GM13976 (cell line): ENCODE measurements at places on chromosomes 7 and 10.

GRCh38 chr10:99709480-99710229 is 22.3 kb downstream of the COX15 start:
- peak; percentile 38 for DNase-seq

GRCh38 chr10:78572565-78572964 is 496.2 kb upstream of the ZMIZ1 start:
- no peak for DNase-seq

- no peak for DNase-seq
Observed at GRCh38 chr7:33728873-33729551, 176.3 kb upstream of the BMPER start.

DNA sequence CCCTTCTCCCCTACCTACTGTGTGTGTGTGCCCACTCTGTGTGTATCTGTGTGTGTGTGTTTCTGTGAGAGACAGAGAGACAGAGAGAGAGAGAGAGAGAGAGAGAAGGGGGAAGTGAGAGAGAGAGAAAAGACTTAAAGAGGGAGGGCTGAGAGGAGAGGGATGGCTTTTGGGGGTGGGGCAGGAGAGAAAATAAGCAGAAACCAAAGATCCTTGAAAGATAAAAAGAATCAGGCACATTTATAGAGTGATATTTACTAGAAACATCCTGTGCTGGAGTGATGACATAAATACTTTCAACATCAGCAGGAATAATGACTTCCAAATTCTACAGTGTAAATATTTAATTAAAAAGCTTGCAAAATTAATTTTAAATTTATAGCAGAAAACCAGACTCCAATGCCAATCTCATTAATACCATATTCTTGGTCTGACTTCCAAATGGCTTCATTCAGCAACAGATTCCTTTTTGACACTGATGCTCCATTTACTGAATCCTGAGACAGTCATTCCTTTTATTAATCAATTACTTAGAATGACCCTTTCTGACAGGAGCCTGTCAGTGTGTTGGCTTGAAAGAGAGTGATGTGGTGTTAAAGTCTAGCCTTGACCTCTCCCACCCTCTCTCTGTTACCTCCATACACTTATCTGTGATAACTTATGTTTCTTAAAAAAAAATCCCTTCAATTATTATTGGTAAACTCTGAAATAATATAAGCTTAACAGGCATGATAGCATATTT is 41.7 kb upstream of the WNT2 start:
- DNase-seq: no peak

GRCh38 chr7:139034336-139034735 is 1.5 kb downstream of the ZC3HAV1L start:
- no peak for DNase-seq

DNA sequence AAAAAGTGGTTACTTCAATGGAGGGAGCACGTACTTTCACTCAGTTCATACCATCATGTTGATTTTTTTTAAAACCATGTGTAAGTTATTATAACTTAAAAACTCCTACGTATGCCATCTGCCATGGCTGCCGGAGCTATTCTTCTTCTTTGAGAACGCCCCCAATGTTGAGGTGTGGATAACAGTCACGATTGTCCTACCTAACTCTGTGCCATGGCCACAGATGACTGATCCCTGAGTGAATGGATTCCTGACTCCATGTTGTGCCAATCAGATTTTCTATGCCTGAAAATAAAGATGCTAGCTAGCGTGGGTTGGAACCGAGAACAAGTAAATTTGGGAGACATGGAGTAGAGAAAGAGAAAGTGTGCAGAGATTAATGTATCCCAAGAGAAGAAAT is 5.3 kb downstream of the MCMBP start:
- DNase-seq: no peak

DNA sequence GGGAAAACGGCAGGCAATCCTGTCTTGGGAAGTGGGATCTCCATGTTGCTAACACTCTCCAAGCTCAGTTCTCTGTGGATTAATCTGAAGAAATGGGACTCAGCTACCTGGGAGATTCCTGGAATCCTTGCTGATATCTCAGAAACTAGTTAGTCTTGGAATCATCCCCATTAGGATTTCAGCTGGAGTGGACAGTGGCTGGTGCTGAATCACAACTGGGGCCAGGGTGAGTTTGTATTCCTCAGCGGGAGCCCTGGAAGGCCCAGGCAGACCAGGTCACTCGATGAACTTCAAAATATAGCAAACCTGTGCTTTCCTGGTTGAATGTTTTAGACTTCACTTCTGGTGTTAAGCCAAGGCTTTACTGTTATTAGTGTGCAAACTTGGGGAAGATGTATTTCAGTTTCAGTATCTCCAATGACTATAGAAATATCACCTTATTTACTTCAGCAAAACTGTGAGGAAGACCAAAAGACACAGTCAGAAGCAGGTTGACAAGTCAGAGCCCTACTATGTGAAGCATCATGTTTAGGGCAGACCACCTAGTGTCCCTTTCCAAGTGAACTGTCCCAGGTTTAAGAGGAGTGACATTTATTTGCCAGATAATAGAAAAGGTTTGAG is 126.1 kb downstream of the AOAH start:
- DNase-seq: no peak

DNA sequence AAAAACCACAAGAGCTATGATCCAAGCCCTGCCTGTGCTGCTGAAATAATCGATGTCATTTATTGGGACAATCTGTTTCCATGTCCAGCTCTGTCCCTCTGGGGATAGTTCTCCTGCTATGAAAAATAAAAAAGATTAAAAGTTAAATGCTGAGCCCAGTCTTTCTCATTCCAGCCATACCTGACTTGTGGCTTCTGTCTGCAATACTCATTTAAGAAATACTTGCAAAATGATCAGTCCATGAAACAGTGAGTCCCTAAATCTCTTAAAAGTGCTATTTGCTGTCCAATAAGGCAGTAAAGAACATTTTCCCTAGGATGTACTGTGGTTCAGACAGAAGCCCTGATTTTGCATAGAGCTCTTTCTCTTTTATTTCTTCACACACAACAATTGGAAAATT is 91.7 kb downstream of the SLC16A9 start:
- DNase-seq: no peak

GRCh38 chr10:52807803-52808202 is 35.2 kb upstream of the MBL2 start:
- no peak for DNase-seq

- no peak for DNase-seq
Observed at GRCh38 chr7:11294965-11295364, 321.3 kb downstream of the PHF14 start.

- no peak for DNase-seq
Observed at GRCh38 chr10:15113766-15114165, 16.6 kb downstream of the RPP38 start.

- no peak for DNase-seq
Observed at GRCh38 chr10:130434446-130435385, 298.5 kb downstream of the GLRX3 start.

- no peak for DNase-seq
Observed at GRCh38 chr10:61688551-61689308, 26.0 kb downstream of the CABCOCO1 start.

DNA sequence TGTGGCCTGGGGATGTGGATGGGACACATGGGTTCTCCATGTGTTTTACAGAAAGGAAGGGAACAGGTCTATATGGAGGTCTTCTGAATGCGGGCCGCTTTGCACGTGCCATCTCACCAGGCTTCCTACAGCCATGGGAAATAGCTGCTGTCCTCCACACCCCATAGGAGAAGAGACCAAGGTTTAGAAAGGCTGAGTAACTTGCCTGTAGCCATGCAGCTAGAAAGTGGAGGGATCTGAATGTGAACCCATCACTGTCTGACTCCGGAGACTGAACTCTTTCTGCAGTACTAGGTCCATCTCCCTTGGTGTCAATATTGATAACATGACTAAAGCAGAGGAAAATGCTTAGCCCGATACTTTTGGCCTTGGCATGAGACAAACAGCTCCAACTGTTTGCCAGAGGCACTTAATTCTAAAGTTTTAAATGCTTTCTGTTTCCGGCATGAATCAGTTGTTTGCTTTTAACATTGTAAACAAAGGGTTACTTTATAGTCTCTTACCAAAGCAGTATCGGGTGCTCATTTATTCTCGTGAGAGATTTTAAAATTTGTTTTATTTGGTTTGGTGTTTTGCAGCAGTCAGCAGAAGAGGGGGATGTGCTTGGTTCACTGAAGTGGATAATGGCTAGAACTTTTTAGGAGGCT is 64.8 kb upstream of the LOXL4 start:
- no peak for DNase-seq

DNA sequence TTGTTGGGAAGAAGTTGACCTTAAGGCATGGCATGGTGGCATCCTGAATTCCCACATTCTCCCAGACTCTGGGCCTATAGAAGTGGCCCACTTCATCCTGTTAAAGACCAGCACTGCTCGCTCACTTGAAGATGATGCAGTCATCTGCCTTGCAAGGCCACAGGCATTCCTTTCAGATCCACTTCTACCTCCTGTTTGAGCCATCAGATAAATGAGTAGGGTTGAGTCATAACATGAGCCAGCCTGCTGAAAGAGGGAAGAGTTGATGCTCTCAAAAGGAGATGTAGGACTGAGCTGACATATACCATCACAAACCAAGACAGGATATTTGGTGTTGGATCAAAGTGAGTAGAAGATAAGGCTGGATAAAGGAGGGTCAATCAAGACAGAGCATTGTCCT is 1.5 kb upstream of the EBLN1 start:
- no peak for DNase-seq

DNA sequence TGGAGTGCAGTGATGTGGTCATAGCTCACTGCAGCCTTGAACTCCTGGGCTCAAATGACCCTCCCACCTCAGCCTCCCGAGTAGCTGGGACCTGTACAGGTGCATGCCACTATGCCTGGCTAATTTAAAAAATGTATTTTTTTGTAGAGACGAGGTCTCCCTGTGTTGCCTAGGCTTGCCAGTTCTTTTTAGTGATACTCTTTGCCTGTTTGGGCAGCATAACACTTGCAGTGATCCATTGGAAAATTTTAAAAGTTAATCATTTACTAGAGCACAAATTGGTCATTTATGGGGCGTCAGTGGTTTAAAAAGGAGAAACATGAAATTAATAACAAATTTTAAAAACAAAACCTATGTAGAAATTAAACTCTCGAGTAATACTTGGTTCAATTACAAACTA is 78.3 kb downstream of the DYNC2I1 start:
- no peak for DNase-seq

GRCh38 chr10:48659790-48660189 is 24.9 kb upstream of the WDFY4 start:
- DNase-seq: no peak

- DNase-seq: peak; percentile 62
Observed at GRCh38 chr10:21497177-21497807, 28.2 kb downstream of the SKIDA1 start.

DNA sequence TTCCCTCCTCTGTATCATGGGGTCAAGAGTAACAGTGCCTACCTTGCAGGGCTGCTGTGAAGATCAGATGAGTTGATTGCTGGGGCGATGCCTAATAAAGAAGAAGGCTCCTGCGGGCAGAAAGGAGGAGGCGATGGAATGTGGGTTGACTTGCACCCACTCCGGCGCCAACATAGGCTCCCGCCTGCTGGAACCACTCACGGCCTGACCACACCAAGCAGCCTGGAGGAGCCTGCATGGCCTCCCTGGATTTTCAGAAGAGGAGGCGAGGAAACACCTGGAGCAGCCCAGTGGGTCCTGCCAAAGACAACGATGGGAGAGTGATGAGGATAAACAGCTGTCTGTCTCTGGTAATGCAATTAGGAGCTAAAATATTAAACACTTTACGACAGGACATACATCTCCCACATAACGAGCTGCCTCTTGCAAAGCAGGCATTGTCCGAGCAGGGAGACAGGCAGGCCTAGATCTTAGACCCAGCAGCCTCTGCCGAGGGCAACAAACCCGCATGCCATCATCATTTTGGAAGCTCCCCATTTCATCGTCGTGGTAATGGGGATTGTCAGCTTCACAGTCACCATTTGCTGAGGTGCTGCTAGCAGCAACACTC is 302.9 kb upstream of the ZMIZ1 start:
- no peak for DNase-seq

GRCh38 chr7:141617280-141617679 is 66.1 kb downstream of the AGK start:
- DNase-seq: no peak
